HEK293T (cell line): ENCODE measurements at places on chromosomes 1 and 21.

- DNase-seq, result no peak
Observed at GRCh38 chr1:74937176-74937575, 197.0 kb upstream of the LHX8 start.

- no peak for DNase-seq
Observed at GRCh38 chr1:85308833-85309350, 32.5 kb upstream of the BCL10 start.

GRCh38 chr21:18104802-18105201, 139.8 kb upstream of the CHODL start:
- no peak for DNase-seq

DNA sequence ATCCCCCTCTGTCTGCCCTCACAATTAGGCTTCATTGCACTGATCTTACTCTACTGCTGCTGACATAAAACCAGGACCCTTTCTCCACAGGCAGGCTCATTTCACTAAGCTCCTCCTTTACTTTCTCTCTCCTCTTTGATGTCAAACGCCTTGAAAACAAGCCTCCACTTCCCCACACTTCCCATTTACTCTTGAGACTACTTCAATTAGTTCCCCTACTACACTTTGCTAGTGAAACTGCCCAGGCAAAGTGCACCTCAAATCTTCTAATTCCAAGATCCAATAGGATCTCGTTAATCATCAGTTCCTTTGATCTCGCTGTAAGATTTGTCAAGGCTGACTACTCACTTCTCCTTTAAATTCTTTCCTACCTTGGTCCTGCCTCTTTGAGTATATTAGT, 5.9 kb upstream of the CDC20 start:
- DNase-seq, result no peak

- DNase-seq, result no peak
Observed at GRCh38 chr1:16112596-16113555, 39.4 kb upstream of the FAM131C start.

DNA sequence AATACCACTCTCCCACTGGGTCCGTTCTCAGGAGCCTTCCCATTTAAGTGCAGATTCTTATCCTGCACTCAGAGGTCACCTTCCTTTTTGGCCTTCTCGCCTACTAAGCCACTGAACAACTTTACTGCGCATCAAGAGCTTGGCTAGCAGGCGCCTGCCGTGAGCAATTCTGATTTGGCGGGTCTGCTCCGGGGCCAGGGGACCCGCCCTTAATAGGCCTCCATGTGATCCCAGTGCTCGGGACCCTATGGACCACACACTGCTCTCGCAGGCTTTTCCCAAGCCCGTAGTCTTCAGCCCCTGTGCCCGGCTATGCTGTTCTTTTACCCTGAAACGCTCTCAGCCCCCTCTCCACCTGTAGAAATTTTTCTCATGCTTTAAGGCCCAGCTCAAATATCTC, 45.1 kb downstream of the BCL9 start:
- peak; percentile 22 for DNase-seq

DNA sequence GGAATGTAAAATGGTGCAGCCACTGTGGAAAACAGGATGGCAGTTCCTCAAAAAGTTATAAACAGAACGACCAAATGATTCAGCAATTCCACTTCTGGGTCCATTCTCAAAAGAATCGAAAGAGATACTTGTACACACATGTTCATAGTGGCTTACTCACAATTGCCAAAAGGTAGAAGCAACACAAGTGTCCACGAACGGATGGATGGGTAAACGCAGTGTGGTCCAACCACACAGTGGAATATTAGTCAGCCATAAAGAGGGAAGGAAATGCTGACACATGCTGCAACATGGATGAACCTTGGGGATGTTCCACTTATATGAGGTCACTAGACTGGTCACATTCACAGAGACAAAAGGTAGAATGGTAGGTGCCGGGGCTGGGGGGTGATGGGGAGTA, 5.3 kb downstream of the KRTAP10-1 start:
- DNase-seq, result no peak

- no peak for DNase-seq
Observed at GRCh38 chr1:9069326-9070100, at the start of gene SLC2A5. Gene SLC2A5, minus strand, starts transcription at chr1:9069635. Its CDS starts 99 bp downstream, at chr1:9069536.

GRCh38 chr1:3066826-3067225, 2.2 kb upstream of the PRDM16 start:
- no peak for DNase-seq

- DNase-seq, result no peak
Observed at GRCh38 chr1:217989510-217989909, 295.6 kb upstream of the RRP15 start.

DNA sequence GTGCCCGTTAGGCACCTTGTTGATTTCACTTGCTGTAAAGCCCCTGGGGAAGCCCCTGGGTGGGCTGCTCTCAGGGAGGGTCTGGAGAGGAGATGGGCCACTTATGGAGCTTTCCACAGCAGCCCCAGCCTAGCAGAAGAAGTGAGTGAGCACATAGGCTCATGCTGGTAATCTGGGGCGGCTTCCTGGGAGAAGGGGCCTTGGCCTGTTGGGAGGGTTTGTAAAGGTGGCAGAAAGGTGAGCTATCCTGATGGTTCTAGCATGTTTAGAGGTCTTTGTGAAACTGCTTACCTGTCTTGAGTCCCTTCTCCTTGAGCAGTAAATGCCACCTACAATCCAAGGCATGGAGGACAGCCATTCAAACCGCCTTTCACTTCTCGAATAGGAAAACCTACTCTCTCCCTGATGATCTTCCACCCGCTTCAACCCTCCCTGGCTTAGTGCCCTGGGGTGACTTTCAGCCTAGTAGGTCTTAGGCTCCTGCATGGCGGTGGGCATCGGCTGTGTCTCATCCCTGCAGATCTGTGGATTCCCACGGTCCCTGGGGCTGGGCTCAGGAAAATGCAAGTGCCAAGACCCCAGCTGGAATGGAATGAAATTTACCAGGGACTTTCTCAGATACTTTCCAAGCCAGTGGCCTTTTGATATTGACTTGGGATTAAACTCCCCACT, 87.6 kb upstream of the SELENON start:
- DNase-seq, result no peak

DNA sequence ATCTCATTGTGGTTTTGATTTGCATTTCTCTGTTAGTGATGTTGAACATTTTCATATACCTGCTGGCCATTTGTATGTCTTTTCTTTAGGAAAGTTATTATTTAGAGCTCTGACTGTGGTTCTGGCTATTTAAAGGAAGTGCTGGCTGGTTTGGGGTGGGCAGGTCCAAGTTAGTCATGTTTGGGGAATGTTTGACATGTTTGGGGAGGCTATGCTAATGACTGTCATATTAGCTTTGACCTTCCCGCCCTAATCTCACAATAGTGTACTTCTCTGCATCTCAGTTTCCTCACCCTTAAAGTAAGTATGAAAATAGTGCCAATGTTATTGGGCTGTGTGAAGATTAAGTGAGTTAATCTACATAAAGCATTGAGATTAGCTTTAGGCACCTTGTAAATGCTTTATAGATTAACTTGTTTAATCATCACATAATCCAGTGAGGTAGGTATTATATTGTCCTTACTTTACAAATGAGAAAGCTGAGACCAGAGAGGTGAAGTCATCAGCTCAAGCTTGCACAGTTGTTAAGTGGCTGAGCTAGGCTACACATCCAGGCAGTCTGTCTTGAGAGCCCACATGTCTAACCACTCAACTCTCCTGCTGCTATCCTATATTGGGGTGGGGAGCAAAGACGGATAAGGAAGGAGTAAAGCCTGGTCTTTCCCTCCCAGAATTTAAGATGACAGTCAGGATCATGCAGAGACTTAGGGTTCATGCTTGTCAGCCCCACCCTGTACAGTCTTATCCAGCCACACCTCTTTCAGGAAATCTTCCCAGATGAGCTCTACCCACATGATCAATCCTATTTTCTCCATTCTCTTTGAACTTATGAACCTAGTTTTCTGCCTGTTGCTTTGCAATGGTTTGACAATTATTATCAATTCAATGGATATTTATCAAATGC, 22.8 kb upstream of the CRNN start:
- no peak for DNase-seq

DNA sequence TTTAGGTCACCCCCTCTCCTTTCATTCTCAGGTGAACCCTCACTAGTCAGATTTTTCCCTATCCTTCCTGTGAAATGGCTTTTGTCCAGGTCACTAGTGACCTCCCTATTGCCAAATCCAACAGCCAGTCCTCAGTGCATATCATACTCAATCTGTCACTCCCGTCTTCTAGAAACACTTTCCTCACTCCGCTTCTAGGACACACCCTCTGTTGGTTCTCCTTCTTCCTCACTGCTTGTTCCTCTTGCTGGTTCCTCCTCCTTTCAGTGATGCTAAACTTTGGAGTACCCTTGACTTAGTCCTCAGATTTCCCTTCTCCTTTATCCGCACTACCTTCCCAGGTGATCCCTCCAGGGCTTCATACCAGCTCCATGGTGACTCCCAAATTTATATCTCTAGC, 94.3 kb downstream of the RNF220 start:
- no peak for DNase-seq

DNA sequence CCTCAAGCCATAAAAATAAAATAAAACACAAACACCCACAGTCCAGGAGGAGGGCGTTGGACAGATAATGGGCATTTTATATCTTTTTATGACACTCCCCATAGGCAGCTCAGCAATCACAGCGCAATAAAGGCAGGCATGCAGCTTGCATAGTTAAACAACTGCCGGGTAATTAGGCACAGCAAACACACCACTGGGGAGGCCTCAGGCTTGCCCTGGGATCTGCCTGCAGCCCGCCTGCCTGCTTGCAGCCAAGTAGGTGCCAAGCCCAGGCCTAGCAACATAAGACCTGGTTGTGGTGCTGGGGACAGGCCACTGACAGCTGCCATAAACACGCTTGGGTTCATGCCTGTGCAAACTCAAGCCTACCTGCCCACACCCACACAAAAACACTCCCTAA, 54.2 kb downstream of the DMAP1 start:
- DNase-seq, result peak; percentile 39

DNA sequence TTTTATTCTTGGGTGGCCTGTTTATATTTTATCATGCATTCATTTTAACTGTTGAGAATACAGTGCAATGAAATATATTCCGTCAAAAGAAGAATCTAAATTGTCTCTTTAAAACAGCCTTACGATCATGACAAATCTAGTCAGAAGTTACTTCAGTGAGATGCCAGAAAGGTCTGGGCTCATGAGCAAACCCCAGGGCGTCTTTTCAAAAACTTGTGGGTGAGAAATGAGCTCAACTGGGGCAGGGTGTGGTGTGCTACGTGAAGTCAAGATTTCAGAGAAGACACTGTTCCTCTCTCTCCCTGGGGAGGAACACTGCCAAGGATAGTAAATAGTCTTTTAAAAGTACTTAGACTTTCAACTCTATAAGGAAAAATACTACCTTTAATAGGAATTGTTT, 13.4 kb upstream of the UAP1 start:
- DNase-seq, result no peak

DNA sequence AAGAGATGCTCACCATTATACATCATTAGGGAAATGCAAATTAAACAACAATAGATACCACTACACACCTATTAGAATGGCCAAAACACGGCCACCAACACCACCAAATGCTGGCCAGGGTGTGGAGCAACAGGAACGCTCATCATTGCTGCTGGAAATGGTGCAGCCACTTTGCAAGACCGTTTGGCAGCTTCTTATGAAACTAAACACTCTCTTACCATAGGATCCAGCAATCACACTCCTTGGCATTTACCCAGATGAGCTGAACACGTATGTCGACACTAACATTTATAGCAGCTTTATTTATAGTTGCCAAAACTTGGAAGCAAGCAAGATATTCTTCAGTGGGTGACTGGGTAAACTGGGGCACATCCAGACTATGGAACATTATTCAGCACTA, 28.9 kb upstream of the ADARB1 start:
- DNase-seq, result no peak

DNA sequence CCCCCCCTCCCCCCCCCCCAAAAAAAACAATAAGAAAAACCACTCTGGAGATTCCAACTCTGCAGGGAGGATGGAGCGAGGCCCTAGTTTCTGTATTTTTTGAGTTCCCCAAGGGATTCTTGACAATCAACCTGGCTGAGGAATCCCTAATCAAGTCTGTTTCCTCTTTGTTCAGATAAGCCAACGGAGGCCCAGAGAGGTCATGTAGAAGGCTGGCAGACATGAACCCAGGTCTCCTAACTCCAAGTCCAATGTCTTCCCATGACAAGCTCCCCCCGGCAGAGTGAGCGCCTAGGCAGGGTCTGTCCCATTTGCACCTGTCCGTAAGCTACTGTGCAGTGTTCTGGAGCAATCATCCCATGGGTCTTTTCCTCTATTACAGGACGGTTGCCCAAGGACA, 39.5 kb downstream of the LRRC71 start:
- DNase-seq, result no peak

DNA sequence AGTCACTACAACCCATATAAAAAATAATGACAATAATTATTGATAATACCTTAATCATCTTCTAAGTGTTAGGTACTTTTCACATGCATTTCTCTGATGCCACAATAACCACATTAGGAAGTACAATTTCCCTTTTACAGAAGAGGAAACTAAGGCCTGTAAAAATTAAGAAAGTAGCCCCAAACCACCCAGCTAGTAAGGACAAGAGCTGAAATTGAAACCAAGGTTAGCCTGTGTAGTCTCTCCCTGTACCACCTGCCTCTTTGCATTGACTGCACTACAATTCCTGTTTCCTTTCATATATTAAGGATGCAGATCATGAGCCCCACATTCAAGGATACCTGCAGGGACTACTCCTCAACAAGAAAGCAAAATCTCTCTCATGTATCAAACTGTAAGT, 288.8 kb downstream of the GPATCH2 start:
- no peak for DNase-seq
